T-cell (primary cell): ENCODE measurements at places on chromosomes 2 and 18. TPM values are rescaled to one million over a fixed set of nuclear protein-coding genes. Genes with fewer than 3 reads are reported as not detected.

DNA sequence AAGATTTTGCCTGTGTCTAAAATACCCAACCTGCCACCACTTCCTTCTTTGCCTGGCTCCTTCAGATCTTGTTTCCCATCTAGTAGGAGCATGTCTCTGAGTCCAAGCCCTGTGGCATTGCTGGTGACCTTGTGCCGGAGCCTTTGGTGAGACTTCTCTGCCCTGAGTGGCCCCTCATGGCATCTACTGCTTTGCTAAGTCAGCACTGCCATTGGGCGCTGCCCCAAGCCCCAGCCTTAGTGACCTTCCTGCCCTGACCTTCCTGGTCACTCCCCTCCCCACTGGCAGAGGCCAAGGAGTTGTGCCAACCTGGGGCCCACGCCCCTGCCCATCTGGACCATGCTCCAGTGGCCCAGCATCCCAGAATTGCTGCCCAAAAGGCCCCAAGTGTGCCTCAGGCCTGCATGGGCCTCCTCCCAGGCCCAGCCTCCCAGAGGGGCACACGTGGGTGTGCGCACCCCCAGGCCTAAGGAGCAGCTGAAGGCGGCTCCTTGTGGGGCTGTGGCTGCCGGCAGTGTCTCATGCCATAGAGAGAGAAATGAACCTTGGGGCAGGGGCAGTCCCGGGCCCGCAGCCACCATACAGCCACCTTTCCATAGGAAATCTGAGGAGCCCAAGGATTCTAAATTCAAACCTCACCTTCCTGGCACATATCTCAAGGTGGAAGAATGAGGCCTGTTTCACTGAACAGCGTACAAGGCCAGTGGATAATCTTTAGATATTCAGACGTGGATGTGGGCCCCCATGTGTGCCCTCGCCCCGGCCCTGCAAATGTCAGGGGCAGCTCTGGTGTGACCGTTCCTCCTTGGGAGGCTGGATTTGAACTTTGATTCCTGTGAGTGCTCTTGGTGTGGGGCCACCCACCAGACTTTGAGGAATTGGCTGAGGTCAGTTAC is 100.2 kb upstream of the SLC66A3 start:
- no peak overlapping the region for H3K4me3 ChIP-seq
- peaks cover 20% of the 10 kb centered on the region for H3K27me3 ChIP-seq
- H3K36me3 ChIP-seq = no peaks in the 10 kb centered on the region
- H3K27ac ChIP-seq = no peak overlapping the region
- DNase-seq = no peak
- H3K4me1 ChIP-seq = no peaks in the 10 kb centered on the region

- H3K27ac ChIP-seq = peak overlapping the region; percentile 89
- H3K36me3 ChIP-seq = no peaks in the 10 kb centered on the region
- DNase-seq = no peak
- peak overlapping the region; percentile 42 for H3K4me3 ChIP-seq
These were observed 12.9 kb upstream of the GAL3ST2 start for GRCh38 chr2:241763551-241764274.

DNA sequence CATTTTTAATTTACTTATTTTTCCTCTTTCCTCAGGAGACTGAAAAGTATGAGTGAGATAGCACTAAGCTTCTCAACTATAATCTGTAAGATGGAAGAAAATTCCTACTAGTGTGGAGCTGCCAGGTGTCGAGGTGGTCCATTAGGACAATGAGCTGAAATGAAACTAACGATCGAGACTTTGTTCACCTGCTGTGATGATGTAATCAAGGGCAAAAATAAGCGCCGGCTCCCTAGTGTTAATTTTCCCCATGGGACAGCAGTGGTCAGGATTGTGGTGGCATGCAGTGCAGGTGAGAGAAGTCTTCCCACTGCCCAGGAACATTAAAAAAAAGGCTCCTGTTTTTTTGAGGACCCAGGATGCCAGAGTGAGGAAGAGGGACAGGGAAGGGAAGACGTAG is 859.1 kb upstream of the GCFC2 start:
- no peak for DNase-seq
- H3K27me3 ChIP-seq = no peaks in the 10 kb centered on the region

Gene CHST10
- total RNA-seq = 5.8 TPM

Gene PLGLB2
- total RNA-seq = 0.82 TPM

Gene MEP1B
- not detected for total RNA-seq

Gene GPR155
- 12.4 TPM for total RNA-seq

Gene STARD6
- total RNA-seq = not detected
